ENCODE measurements at places on chromosomes 4 and X. TPM values are rescaled to one million over a fixed set of nuclear protein-coding genes. Genes with fewer than 3 reads are reported as not detected.
A peak's percentile ranks its signal among the peaks of the same experiment; 100 is the strongest.

GRCh38 chr4:2785613-2786012 lies 7.3 kb upstream of the SH3BP2 start:
- H3K4me3 ChIP-seq, result no peak overlapping the region
- H3K27me3 ChIP-seq, result no peaks in the 10 kb centered on the region
- no peak overlapping the region for H3K27ac ChIP-seq

DNA sequence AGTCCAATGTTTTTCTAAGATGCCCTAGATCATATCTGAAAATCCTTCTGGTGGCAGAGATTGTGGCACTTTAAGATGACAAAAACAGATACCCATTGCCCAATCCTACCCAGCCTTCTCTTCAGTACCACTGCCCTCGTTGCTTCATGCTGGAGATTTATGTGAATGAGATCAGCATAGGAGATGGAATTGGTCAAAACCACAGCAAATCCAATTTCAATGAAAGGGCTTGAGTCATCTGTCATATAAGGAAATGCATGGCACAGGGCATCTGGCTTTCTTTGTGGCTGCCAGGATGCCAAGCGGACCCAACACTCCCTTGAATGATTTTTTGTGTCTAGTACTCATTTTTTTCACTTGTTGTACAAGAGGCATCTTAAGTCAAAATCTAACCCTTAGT lies 16.8 kb downstream of the AFF2 start:
- H3K27ac ChIP-seq, result no peak overlapping the region
- H3K36me3 ChIP-seq, result no peaks in the 10 kb centered on the region
- H3K4me1 ChIP-seq, result no peaks in the 10 kb centered on the region
- H3K27me3 ChIP-seq, result no peaks in the 10 kb centered on the region
- DNase-seq, result no peak

DNA sequence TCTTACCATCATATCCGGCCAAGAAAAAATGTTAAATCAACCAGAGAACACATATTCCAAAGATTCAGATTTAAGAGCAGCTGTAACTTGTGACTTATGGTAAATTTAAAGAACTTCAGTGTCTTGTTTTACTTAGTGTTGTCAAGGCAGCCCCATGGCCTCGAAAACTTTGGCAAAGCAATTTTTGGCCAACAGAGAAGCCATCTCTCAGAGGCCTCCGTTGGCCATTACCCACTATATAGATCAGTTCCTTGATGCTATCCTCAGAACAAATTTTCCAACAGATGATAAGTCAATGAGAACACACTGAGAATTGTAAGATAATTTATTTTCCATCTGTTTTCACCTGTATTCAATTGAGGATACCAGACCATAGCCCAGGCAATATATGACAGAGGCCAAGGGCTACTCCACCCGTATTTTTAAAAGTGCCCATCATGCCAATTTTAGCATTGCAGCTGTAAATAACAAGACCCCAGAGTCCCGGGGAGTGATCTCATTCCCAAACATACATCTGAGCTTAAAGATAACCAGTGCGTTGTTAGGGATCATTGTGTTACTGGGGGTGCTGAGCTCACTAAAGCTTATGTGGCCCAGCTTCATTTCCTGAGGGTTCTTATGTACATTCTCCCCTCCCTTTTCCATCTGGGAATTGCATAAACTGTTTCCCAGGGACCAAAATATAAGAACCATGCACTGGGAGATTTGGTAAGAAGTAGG lies 50.0 kb upstream of the PDHA1 start:
- no peaks in the 10 kb centered on the region for H3K36me3 ChIP-seq
- no peak overlapping the region for H3K4me3 ChIP-seq
- H3K27ac ChIP-seq, result no peak overlapping the region

- no peaks in the 10 kb centered on the region for H3K4me1 ChIP-seq
- no peaks in the 10 kb centered on the region for H3K36me3 ChIP-seq
- H3K4me3 ChIP-seq, result peak overlapping the region; percentile 25
- peaks cover 18% of the 10 kb centered on the region for H3K27me3 ChIP-seq
- H3K27ac ChIP-seq, result no peak overlapping the region
Observed at GRCh38 chrX:47583240-47583861, 1.1 kb downstream of the TIMP1 start.

DNA sequence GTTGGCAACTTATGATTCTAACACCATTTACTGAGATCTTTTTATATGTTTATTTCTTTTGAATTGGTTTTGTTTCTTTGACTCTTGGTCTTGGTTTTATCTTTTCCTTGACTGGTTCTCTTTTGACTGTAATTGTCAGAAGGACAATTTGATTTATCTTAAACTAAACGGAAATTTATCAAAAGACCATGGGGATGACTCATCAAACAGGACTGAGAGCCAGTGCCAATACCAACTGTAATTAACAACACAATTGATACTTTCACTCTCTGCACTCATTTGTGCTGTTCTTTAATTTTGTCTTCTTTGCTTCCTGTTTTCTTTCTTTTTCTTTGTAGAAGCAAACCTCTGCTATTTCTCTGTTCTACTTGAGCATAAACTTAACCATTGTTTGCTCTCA lies 776.8 kb downstream of the CCSER1 start:
- no peaks in the 10 kb centered on the region for H3K27me3 ChIP-seq
- H3K4me3 ChIP-seq, result no peak overlapping the region
- H3K4me1 ChIP-seq, result no peaks in the 10 kb centered on the region
- no peak overlapping the region for H3K27ac ChIP-seq
- no peak for DNase-seq

DNA sequence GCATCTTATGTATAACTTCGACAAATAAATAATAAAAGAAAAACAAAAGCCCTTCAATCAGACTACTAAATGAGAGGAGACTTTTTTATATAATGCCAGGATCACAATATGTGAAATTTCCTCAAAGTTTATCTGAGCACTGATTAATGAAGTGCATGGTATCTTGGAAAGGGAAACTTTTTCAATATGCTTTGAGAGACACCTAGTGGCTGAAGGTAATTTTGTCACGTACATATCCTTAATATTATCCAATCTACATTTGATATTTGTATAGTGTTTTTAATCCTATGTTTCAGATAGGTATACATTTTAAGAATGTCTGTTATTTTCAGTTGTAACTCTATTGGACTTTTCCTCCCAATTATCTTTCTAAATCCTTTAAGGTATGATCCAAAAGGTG lies 146.8 kb downstream of the KLHL4 start:
- no peak overlapping the region for H3K4me3 ChIP-seq
- no peaks in the 10 kb centered on the region for H3K4me1 ChIP-seq
- DNase-seq, result no peak
- peaks cover 6% of the 10 kb centered on the region for H3K27me3 ChIP-seq
- H3K36me3 ChIP-seq, result no peaks in the 10 kb centered on the region

GRCh38 chrX:72470117-72470516 lies 102.5 kb downstream of the HDAC8 start:
- DNase-seq, result no peak
- H3K4me1 ChIP-seq, result no peaks in the 10 kb centered on the region
- H3K27me3 ChIP-seq, result peaks cover 4% of the 10 kb centered on the region

GRCh38 chr4:25169446-25169845 lies 9.2 kb upstream of the SEPSECS start:
- H3K36me3 ChIP-seq, result peaks cover 5% of the 10 kb centered on the region
- H3K27me3 ChIP-seq, result no peaks in the 10 kb centered on the region
- H3K4me3 ChIP-seq, result no peak overlapping the region
- no peak for DNase-seq

GRCh38 chr4:15882675-15883086 lies 55.9 kb downstream of the FGFBP1 start:
- no peaks in the 10 kb centered on the region for H3K27me3 ChIP-seq
- H3K4me1 ChIP-seq, result peaks cover 5% of the 10 kb centered on the region
- DNase-seq, result peak; percentile 57
- no peak overlapping the region for H3K4me3 ChIP-seq

DNA sequence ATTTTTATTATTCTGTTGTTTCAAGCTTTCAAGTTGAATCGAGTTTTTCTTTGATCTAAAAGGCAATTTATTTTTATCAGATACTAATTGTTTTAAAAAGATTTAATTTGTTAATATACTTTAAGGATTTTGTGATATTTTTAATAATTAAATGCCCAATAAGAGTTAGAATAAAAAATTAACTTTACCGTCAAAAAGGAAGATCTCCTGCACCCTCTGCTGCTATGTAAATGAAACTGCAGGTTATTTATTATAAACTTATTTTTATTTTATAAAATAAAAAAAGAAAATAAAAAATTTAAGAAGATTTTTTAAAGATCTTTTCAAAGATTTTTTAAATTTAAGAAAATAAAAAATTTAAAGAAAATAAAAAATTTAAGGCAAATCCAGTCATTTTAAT lies 166.1 kb downstream of the CCSER1 start:
- no peaks in the 10 kb centered on the region for H3K36me3 ChIP-seq
- no peak overlapping the region for H3K4me3 ChIP-seq
- DNase-seq, result no peak
- no peaks in the 10 kb centered on the region for H3K4me1 ChIP-seq

DNA sequence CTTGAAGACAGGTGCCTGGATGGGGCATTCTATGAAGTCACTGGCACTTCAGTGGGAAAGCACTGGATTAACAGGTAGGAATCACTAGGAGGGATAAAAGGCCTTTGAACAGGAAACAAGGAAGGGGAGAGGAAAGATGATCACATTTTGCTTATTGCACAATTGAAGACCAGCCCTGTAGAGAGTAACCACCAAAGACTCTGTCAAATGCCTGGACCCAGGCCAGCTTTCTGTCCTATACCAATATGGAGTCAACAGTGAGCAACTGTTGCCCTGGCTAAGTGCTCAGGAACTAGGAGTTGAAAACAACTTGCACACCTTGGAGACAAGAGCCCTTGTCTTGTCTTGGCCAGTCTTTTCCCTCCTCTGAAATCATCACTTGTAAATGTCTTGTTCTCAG lies 14.1 kb upstream of the RTL3 start:
- no peak for DNase-seq
- H3K4me3 ChIP-seq, result no peak overlapping the region

GRCh38 chrX:25733148-25733547 lies 405.0 kb upstream of the MAGEB18 start:
- H3K36me3 ChIP-seq, result no peaks in the 10 kb centered on the region
- DNase-seq, result no peak
- no peak overlapping the region for H3K27ac ChIP-seq
- H3K4me1 ChIP-seq, result no peaks in the 10 kb centered on the region

DNA sequence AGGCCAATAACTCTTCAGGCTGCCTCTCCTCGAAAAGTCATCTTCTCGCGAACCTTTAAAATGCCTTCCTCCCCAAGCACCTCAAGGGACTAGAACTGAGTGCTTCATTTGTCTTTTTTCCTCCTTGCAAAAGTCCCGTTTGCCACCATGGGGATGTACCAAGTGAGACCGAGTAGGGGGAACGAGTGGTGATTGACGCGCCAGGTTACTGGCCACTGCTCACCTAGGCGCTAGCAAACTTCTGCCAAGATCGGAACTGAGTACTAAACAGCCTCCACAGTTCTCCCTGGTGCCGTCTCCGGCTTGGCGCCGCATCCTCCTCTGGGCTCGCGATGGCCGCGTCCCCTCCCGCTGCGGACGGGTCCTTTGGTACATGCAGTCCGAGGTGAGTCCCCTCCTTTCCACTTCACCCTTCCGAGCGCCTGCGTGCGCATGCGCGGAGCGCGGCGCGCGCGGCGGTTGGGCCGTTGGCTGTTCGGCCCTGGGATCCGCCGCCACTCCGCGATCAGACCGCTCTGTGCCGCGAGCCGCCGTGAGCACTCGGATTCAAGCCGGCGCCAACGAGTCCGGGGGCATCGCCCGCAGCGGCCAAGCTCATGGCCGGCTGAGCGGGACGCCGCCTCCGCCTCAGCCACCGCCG lies at the start of gene CDK16:
Gene CDK16, plus strand, starts transcription at position 402 of the 640 bp plus-strand sequence. CDS start 4,877 bp downstream, outside the sequence.
- H3K4me3 ChIP-seq, result peak within 1 kb of the TSS; percentile 98
- peak within 1 kb of the TSS; percentile 95 for H3K27ac ChIP-seq
- no peaks in the 10 kb centered on the region for H3K27me3 ChIP-seq

GRCh38 chr4:74772783-74773182 lies 21.5 kb downstream of the BTC start:
- H3K4me3 ChIP-seq, result no peak overlapping the region
- H3K27me3 ChIP-seq, result no peaks in the 10 kb centered on the region
- H3K4me1 ChIP-seq, result no peaks in the 10 kb centered on the region
- H3K36me3 ChIP-seq, result no peaks in the 10 kb centered on the region
- H3K27ac ChIP-seq, result no peak overlapping the region
- no peak for DNase-seq

DNA sequence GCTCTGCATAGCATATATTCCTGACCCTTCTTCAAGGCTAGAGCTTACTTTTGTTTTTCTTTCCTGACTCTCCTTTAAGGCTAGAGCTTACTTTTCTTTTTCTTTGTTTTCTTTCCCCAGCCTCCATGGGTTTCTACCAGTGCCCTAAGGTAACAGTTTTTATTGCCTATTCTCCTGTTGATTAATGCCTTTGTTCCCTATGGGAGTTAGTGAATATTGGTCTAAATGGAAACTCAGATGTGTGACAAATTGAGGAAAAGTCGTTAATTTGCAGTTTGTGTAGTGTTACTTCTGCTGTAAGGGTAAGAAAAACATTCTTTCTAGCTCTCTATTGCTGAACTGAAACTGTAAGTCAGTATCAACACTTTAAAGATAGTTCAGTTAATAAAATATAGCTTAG lies 358.7 kb downstream of the IL15 start:
- no peak for DNase-seq
- H3K27me3 ChIP-seq, result no peaks in the 10 kb centered on the region
- no peaks in the 10 kb centered on the region for H3K4me1 ChIP-seq
- H3K36me3 ChIP-seq, result no peaks in the 10 kb centered on the region
- H3K4me3 ChIP-seq, result no peak overlapping the region

DNA sequence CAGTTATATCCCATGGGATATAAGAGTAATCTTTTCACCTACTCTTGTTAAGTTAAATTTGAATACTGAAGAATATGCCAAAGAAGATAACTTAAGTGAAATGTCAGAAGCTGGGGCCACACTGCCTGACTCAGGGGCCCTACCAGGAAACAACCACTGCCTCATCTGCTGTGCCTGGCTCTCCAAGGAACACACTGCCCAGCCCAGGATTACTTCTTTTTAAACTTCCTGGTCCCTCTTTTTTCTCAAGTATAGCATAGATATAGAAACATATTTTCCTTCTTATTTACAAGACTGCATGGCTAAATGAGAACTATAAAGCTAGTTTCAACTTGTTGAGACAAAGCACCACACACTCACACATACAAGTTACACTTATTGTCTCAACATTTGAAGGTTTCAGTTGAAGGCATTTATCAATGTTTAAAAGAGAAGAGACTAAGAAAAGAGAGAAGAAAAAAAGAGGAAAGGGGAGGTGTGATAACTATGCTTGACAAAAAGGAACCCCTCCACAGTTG lies 45.2 kb downstream of the MAML3 start:
- H3K27me3 ChIP-seq, result no peaks in the 10 kb centered on the region
- H3K4me1 ChIP-seq, result peaks cover 4% of the 10 kb centered on the region
- H3K4me3 ChIP-seq, result no peak overlapping the region
- H3K27ac ChIP-seq, result no peak overlapping the region
- DNase-seq, result no peak
- H3K36me3 ChIP-seq, result no peaks in the 10 kb centered on the region

Gene MAGEA10
- total RNA-seq, result not detected

Gene CT47B1
- not detected for total RNA-seq
